ENCODE measurements at places on chromosomes 6 and 20. TPM values are rescaled to one million over a fixed set of nuclear protein-coding genes. Genes with fewer than 3 reads are reported as not detected.
A peak's percentile ranks its signal among the peaks of the same experiment; 100 is the strongest.

DNA sequence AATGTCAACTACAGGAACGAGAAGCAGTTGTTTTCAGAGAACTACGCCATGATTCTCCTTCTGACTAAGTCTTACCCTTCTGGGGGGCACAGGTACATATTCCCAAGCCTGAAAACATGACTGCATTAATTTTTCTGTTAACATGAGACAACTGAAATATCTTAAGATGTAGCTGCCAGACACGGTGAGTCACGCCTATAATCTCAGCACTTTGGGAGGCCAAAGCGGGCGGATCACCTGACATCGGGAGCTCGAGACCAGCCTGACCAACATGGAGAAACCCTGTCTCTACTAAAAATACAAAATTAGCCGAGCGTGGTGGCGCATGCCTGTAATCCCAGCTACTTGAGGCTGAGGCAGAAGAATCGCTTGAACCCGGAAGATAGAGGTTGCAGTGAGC lies 21.7 kb downstream of the TBC1D20 start:
- no peaks in the 10 kb centered on the region for H3K36me3 ChIP-seq
- no peaks in the 10 kb centered on the region for H3K27me3 ChIP-seq
- H3K4me3 ChIP-seq = no peak overlapping the region

DNA sequence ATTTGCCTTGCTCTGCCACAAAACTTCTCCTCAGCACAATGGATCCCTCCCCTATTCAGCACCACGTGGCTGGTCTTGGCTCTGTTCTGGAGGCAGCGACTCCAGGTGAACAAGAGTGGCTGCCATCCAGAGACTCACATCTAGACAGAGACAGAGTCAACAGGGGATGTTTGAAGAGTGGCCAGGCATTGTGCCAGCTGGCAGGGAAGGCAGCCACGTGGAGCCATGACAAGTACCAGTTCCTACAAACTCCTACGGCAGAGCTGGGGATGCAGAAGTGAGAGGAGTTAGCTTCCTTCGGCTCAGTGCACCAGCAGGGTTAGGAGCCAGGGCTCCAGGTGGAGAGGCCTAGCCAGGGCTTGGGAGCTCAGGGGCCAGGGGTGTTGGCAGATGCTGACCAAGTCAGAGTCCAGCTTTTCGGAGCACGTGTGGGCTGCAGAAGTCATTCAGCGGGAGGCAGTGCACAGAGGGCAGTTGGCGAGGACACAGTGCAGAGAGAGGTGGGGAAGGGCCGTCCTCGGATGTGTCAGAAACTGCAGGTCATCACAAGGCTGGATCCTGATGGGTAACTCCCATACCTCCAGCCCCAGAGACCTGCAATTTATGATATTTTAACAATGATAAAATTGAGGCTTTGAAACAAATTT lies 171.7 kb upstream of the PDE10A start:
- H3K36me3 ChIP-seq = no peaks in the 10 kb centered on the region
- no peak overlapping the region for H3K27ac ChIP-seq
- peaks cover 28% of the 10 kb centered on the region for H3K4me1 ChIP-seq
- no peaks in the 10 kb centered on the region for H3K27me3 ChIP-seq
- no peak overlapping the region for H3K4me3 ChIP-seq

GRCh38 chr20:9160757-9161156 lies 91.9 kb downstream of the PLCB4 start:
- H3K27ac ChIP-seq = no peak overlapping the region
- H3K27me3 ChIP-seq = no peaks in the 10 kb centered on the region
- H3K36me3 ChIP-seq = no peaks in the 10 kb centered on the region
- no peak overlapping the region for H3K4me3 ChIP-seq

GRCh38 chr20:31712564-31713311 lies 9.9 kb downstream of the BCL2L1 start:
- no peak overlapping the region for H3K4me3 ChIP-seq
- DNase-seq = peak; percentile 96
- no peaks in the 10 kb centered on the region for H3K36me3 ChIP-seq
- H3K4me1 ChIP-seq = peaks cover 94% of the 10 kb centered on the region

DNA sequence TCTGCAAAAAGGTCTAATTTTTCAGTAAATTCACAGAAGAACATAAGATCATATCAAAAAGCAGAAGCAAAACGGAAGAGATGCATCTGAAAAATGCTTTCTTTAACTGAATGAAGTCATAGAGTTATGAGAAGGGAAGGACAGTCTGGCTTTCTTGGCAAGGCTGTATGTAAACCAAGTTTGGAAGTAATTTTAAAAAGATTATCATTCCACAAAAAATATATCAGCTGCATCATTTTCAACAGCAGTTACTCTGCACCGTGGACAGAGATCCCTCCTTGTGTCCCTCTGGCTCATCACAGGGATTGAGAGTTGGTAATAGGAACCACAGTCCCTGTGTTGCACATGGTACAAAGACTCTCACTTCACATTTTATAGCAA lies 258.5 kb downstream of the HIVEP2 start:
- no peak for DNase-seq
- H3K27me3 ChIP-seq = peaks cover 5% of the 10 kb centered on the region
- no peak overlapping the region for H3K4me3 ChIP-seq
- no peaks in the 10 kb centered on the region for H3K4me1 ChIP-seq

DNA sequence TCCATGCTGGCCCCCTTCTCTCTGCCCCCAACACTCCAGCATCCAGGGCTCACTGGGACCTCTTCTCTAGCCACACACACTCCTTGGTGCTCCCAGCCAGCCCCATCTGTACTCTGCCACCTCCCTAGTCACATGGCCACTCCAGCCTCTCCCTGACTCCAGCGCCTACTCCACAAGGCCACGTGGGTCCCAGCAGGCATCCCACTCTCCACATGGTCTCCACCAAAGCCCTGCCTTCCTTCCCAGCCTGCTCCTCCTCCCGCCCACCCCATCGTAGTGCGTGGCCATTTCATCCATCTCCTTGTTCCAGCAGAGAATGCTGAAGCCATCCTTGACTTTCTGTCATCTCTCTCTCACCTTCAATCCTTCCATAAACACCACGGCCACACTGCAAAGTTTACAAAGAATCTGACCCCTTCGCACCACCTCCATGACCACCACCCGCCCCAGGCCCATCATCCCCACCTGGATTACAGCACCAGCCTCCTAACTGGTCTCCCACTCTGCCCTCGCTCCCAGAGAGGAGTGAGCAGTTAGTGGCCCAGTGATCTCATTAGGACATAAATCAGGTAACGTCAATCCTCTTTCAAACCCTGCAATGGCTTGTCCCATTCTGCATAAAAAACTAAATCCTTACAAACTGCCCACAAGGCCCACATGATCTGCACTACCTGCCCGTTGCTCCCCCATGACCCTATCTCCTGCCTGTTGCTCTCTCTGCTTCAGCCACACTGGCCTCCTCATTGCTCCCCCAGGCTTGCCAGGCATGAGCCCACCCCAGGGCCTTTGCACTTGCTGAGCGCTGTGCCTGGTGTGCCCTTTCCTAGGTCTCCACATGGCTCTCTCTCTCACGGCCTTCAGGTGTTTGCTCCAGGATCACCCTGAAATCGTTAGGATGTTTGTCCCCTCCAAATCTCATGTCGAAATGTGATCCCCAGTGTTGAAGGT lies 96.2 kb downstream of the GRM4 start:
- no peak for DNase-seq
- no peak overlapping the region for H3K27ac ChIP-seq
- H3K36me3 ChIP-seq = no peaks in the 10 kb centered on the region
- no peaks in the 10 kb centered on the region for H3K4me1 ChIP-seq
- H3K4me3 ChIP-seq = no peak overlapping the region
- no peaks in the 10 kb centered on the region for H3K27me3 ChIP-seq

GRCh38 chr6:123489589-123489988 lies 147.2 kb downstream of the TRDN start:
- H3K36me3 ChIP-seq = no peaks in the 10 kb centered on the region
- no peak for DNase-seq
- H3K4me1 ChIP-seq = no peaks in the 10 kb centered on the region
- H3K4me3 ChIP-seq = no peak overlapping the region

- H3K4me3 ChIP-seq = no peak overlapping the region
- no peak overlapping the region for H3K27ac ChIP-seq
- H3K27me3 ChIP-seq = no peaks in the 10 kb centered on the region
- H3K4me1 ChIP-seq = no peaks in the 10 kb centered on the region
- H3K36me3 ChIP-seq = no peaks in the 10 kb centered on the region
Observed at GRCh38 chr6:106216527-106216926, 109.0 kb downstream of the ATG5 start.

GRCh38 chr20:19397666-19398065 lies 185.2 kb downstream of the SLC24A3 start:
- H3K4me1 ChIP-seq = no peaks in the 10 kb centered on the region
- no peak for DNase-seq
- no peak overlapping the region for H3K4me3 ChIP-seq
- no peak overlapping the region for H3K27ac ChIP-seq

DNA sequence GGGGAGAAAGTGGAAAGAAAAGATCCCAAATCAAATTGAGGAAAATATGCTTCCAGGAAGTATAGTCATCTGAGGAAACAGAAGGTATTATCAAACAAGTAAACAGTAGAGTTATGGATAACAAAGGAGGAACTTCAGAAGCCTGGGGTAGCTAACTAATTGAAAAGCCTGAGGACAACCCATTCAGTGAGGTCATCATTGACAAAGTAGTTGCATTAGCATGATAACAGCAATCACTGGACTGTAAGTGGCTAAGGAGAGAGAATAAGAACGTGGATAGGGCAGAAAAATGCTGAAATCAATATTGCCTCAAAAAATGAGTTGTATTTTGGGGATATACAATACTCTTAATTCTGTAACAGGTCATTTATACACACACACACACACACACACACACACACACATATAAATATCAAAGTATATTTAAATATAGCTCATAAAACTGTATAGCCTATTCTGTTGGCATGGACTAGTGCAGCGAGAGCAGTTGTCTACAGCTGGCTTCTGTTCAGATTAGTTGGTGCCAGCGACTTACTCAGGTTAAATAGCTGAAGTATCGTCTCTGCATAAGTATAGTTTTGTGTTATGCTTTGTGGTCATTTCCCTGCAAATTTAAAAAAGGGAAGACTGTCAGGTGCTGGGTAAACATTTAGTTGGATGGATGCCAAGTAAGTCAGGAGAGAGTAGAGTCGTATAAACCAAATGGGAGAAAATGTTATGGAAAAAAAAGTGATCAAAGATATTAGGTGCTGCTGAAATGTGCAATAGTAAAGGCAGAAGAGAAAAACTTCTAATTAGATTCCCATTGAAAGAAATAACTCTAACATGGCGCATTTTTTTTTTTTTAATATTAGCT lies 33.8 kb upstream of the CTAGE9 start:
- H3K4me1 ChIP-seq = no peaks in the 10 kb centered on the region
- no peak for DNase-seq
- no peak overlapping the region for H3K27ac ChIP-seq
- H3K27me3 ChIP-seq = no peaks in the 10 kb centered on the region

DNA sequence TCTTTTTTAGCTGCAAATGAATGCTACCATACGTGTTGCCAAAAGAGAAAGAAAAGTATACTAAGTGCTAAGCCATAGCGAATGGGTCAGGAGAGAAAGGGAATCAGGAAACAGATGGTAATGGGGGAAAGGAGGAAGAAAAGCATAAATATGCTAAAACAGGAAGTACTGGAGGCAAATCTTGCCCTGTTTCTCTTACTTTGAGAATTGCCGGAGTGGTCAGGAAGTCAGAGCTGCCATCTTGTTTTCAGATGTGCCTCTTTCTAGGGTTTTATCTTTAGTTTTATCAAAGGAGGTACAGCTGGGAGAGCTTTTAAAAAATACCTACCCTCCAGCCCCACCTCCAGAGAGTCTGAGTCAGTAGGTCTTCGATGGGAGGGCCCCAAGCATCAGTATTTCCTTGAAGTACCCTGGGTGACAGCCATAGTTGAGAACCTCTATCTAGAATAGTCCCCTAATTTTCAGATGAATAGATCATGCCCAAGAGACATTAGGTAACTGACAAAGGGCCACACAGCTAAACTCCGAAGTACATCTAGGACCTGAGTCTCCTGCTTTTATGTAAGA lies 193.3 kb downstream of the CLIC5 start:
- no peaks in the 10 kb centered on the region for H3K27me3 ChIP-seq
- DNase-seq = no peak
- no peaks in the 10 kb centered on the region for H3K4me1 ChIP-seq
- H3K36me3 ChIP-seq = no peaks in the 10 kb centered on the region

The TCP11 gene
- total RNA-seq = not detected

The GNAS-AS1 gene
- 3.0 TPM for total RNA-seq

The FITM2 gene
- 17.1 TPM for total RNA-seq

Data from body of pancreas (tissue), 4 donors.